ENCODE measurements at places on chromosomes 1 and 21. TPM values are rescaled to one million over a fixed set of nuclear protein-coding genes. Genes with fewer than 3 reads are reported as not detected.

BCL10 gene
- polyA plus RNA-seq = 23.0 TPM

PADI3 gene
- polyA plus RNA-seq = 0.11 TPM

PBXIP1 gene
- polyA plus RNA-seq = 71.3 TPM

- DNase-seq = no peak
Observed at GRCh38 chr21:31052489-31053142, 14.3 kb upstream of the KRTAP19-8 start.

GRCh38 chr1:186626356-186626932 is 53.8 kb downstream of the PTGS2 start:
- DNase-seq = no peak

DNA sequence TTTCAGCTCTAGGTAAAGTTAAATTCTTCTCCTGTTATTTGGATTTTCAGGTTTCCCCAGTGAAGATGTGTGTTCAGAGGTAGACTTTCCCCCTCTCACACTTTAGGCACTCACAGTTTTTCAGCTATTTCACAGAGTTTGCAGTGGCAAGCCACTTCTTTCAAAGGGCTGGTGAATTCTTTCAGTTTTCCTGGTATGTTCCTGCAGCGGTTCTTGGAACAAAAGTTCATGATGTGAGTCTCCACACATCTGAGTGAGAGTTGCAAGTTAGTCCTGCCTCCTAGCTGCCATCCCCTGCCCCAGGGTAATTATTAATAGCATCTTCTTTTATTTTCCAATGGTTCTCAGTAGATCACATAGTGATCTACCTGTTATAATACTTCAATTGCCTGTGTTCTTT is 27.3 kb upstream of the CD84 start:
- DNase-seq = no peak

- DNase-seq = no peak
Observed at GRCh38 chr1:16254263-16254928, 17.4 kb upstream of the CPLANE2 start.

DNA sequence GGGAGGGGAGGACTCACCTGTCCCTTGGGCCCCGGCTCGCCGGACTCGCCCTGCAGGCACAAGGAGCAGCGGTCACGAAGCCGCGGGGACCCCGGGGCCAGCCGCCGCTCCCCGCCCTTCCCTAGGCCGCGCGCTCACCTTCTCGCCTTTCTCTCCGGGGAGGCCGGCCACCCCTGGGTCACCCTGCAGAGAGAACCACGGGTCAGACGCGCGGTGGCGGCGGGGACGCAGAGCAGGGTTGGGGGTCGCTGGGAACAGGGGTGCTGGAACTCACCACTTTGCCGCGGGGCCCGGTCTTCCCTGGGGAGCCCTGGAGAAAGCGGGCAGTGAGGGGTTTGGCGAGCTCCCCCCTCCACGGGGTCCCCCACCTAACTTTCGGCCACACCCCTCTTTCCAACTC is 13.3 kb downstream of the COL9A2 start:
- no peak for DNase-seq

GRCh38 chr1:25559031-25559430 is 15.6 kb downstream of the LDLRAP1 start:
- no peak for DNase-seq

- DNase-seq = no peak
Observed at GRCh38 chr1:230211436-230212145, 144.6 kb downstream of the GALNT2 start.

GRCh38 chr1:151545542-151545941 is 5.4 kb downstream of the TUFT1 start:
- DNase-seq = no peak

- DNase-seq = no peak
Observed at GRCh38 chr1:218517459-218517858, 172.3 kb downstream of the TGFB2 start.

DNA sequence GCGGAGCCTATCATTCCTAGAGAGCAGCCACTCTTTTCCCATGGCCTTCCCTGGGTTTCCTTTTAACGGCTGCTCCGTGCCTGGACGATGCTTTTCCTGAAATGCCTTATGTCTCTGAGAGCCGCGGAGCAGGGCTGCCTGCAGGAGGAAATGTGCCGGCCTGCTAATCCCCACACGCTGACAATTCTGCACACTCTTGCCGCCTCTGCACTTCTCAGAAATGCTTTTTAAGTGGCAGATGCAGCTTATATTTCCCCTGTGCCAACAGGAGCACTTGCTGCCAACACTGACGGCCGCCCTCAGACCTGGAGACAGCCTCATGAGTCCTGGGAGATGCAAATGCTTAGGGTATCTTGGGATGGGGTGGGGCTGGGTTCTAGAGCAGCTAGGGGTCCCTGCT is 253.2 kb downstream of the GRIK3 start:
- no peak for DNase-seq

- no peak for DNase-seq
Observed at GRCh38 chr1:155760751-155761475, 72.0 kb downstream of the DAP3 start.
